Right atrium auricular region (tissue), 2 donors: ENCODE measurements at places on chromosomes 3 and 15.

DNA sequence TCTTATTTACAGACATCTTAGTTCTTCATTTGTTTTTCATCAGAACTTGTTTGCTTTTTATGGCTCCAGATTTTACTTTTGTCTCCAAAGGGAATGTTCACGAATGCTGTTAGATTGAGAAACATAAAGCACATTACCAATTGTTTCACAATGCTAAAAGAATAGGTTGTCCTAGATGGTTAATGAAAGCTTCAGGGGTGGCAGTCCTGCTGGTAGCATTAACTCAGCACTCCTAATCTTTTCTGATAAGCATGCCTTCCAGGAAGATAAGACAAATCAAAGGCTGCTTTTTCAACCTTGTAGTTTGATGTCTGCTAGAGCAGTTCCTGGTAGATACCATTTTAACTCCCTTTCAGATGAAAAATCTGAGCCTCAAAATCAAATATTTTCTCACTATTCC lies 619.4 kb downstream of the PYDC2 start:
- DNase-seq: no peak

DNA sequence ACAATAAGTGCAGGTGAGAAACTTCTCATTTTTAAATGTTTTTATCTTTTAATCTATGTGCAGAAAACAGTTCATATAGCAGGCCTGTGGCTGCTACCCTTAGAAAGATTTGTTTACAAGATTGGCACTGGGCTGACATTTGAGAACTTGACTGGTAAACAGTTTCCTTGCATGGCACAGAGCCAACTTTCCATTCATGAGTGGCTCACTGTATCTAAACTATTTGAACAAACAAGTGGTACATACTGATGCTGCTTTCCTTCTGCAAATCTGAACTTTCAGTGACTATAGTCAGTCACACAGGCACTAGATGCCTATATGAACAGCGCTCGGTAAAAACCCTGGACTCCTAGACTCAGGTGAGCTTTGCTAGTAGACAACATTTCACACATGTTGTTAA lies 6.3 kb upstream of the GTPBP8 start:
- no peak for DNase-seq

- DNase-seq: no peak
These were observed 40.1 kb upstream of the TM4SF19 start for GRCh38 chr3:196378146-196378841.

DNA sequence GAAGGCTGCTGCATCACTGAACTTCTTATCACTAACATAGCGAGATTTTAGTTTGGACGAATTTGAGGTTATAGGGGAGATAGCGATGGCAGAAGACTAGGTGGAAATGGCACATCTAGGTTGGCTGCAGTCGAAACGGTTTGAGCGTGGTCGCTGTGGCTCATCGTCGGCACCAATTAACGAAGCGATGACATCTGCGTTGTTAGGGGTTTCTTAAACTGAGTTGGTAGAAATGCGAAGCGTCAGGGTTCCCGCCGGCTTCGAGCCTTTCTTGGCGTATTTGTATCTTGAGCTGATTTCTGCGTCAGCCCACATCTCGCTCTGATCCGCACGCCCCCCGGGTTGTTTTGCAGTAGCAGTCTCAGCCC lies 319 bp downstream of the LNP1 start:
- peak; percentile 63 for DNase-seq

DNA sequence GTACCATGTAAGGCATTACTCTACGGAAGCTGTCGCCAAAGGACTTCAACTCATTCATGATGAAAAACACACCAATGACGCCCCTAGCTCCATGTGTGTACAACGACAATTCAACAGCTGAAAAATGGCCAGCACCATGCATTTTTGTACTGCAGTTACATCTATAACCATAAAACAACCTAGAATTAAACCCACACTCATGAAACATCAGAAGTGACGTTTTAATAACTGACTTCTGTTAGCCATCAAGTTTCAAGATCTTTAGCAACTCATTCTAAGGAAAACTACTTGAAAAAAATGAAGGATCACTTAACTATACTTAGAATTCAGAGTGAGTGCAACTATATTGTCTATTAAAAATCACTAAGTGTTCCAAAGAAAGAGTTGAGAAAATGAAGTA lies 84.9 kb downstream of the RFTN1 start:
- DNase-seq: no peak

GRCh38 chr15:45637552-45638033 lies 2.8 kb downstream of the SQOR start:
- DNase-seq: no peak

DNA sequence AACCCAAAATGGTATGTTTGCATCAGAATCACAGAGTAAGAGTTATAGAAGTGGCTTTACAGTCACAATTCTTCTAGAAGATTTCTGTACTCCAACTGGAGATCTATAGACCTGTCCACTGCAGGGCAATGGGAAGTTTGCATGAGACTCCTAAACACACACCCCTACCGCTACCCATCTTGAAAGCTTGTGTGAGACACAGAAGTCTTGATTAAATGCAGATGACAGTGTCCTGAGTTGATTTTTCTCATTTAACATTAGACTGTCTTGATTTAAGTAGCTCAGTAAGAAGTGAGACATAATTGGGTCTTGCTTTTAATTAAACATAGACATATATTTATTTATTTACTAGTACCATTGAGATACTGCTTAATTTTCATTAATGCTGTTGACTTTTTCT lies 54.4 kb downstream of the CD47 start:
- DNase-seq: no peak

DNA sequence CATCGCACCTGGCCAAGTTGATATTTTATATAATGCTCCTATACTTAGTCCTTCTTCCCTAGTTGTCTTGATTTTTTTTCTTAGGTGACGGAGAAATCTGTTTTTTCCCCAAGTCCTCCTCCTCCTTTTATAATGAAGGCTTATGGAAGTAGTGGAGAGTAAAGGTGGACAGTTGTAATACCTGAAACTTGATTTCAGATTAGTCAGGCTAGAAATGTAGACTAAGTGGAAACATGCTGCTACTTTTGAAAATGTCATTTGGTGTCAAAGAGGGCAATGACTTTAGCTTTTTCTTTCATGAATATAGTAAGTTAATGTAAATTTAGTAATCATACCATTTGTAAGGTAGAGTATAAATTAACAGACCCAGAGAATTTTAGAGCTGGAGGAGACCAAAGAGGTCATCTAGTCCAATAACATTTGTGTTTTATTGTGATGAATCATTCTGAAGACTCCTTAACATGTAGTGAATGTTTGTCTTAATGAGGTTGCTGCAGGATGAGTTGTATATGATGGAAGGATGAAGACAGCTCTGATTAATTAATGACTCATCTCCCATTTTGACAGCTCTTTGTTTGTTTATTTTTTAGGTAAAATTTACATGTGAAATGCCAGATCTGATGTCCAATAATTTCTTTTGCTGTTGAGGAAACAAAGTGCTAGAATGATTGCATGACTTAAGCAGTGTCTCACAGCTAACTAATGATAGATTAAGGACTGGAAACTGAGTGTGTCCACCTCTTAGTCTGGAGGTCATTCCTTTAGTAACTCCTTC lies 8.7 kb downstream of the CTDSPL2 start:
- no peak for DNase-seq

DNA sequence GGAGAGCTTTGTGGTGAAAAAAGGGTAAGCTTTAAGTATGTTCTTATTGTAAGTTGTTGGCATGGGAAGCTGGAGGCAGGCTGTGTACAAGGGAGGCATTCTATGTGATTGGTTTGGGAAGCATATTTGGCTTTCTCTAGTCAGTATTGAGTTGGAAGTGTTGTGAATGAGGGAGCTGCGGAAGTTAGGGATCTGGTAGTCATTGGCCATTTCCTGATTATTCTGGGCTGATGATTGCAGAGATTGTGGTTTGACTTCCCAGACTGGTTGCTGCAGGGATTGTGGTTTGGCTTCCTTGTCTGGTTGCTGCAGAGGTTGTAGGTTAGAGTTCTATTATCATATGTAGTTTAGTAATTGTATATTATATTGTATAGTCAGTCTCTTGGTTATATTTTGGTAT lies 21.0 kb downstream of the STXBP5L start:
- DNase-seq: no peak

DNA sequence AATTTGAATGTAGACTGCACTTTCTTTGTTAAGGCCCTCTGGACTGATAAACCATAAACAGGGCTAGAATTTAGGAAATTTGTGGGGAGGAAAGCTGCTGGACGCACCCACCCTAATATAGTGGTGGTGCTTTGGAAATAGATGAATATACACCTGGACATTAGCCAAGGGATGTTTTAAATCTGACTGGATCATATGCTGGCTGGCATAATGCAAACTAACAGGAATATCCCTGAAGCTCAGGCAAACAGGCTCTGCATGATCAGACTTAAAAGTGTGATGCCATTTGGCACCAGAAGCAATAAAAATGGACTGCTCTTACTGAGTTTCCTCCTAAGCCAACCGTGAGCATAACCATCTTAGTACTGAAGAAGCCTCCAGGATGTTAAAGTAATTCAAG lies 465.8 kb upstream of the ROBO1 start:
- DNase-seq: no peak

- DNase-seq: no peak
These were observed 229.0 kb upstream of the C2CD4B start for GRCh38 chr15:62394079-62394478.

DNA sequence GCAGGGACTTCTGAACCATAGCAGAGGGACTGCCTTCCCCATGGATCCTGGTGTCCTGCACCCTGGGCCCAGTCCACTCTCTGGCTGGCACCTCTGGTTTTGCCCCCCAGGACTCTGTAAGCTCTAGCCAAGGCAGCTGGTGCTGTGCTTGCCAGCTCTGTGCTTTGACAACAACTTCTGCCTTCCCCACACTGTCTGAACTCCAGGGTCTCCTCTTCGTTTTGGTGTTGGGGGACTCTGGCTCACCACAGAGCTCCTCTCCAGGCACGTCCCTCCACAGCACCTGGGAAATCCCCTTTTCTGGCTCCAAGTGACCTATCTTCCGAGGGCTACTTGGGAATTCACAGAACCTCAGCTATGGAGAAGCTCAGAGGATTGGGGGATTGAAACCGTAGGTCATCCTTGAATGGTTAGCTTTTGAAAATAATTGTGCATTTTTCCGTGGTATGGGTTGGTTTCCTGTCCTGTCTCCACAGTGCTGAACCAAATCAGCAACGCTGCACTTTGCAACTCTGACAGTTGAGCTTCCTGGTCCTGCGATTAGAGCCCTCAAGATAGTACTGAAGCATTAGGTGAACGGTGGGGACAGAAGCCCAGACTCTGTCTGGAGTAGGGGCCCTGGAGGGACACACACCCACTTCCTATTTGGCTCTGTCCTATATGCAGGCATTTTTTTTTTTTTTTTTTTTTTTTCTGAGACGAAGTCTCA lies 152.4 kb downstream of the APBA2 start:
- no peak for DNase-seq

GRCh38 chr3:14132120-14132519 lies 7.3 kb downstream of the TMEM43 start:
- DNase-seq: no peak

GRCh38 chr3:189570916-189571315 lies 60.3 kb upstream of the TP63 start:
- no peak for DNase-seq

DNA sequence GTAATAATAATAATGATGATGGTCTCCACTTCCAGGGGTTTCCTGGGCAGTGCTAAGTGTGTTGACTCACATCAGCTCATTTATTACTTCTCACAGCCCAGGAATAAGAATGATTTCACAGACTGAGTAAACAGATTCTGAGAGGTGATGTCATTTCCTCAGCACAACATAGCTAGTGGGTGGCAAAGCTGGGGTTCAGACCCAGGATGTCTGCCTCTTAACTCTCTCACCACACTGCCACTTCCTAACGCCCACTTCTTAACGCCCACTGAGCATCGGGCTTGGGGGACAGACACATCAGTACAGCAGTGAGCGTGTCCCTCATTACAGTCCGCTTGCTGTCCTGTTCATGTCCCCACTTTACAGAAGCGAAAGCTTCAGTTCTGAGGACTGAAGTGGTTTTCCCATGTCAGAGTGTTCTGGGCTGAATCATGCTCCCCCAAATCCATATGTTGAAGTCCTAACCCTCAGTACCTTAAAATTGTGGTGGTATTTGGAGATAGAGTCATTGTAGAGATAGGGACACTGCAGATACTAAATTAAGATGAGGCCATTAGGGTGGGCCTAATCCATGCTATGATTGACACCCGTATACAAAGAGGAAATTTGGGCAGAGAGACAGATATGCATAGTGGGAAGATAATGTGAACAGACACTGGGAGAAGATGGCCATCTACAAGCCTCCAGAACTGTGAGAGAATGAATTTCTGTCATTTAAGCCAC lies 68.0 kb downstream of the ATP2B2 start:
- no peak for DNase-seq

DNA sequence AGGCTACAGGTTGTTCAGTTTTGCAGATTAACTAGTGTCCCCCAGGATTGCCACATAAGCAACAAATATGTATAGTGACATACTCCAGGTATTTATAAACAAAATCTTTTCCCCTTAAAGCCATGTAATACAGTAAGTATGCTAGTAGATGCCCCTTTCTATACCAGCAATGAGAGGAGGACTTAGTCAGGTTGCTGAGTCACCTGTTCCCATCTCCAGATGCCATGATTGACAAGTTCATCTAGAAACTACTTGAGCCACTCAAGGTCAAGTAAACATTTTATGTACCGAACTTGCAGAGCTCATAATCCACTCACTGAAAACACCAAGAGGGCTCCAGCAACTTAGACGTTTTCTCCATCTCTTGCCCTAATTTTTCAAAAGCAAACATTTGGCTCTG lies 18.2 kb downstream of the SLC9A9 start:
- DNase-seq: no peak

DNA sequence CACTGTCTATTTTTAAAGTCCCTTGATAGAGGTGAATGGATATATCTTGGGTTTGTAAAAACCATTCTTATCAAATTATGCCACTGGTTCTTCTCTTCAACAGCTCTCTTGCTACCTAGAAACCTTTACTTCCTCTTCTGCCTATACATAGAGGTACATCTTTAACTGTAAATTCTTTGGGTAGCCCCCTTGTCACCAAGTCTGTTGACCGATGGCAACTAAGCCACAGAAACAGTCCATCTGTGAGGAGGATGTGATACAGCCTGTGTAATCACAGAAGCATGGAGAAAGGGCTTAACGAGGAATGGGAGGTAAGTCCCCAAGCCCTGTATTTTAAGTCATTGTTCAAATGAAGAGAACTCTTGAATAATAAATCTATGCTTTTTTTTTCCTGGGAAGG lies 246.5 kb upstream of the MDFIC2 start:
- DNase-seq: no peak

GRCh38 chr3:167394003-167394402 lies 13.9 kb upstream of the ZBBX start:
- no peak for DNase-seq

- DNase-seq: peak; percentile 81
These were observed 130.2 kb downstream of the CHSY1 start for GRCh38 chr15:101121511-101122090.

DNA sequence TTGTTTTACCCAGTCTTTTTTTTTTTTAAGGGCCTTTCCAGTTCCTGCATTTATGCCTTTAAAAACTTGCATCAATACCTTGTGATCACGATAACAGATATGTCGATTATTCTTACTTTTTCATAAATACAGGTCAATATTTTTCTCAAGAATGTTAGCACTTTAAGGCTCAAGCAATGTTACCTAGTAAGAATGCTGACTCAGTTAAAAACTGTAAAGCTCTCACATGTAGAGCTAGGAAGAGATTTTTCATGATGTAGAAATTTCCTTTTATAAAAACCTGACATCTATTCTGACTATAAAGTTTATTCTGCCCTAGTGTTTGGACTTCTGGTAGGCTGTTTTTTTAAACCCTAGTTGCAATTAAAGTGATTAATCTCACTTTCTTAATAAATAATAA lies 684.0 kb downstream of the ZBBX start:
- no peak for DNase-seq

GRCh38 chr3:136959599-136959998 lies 1.8 kb downstream of the IL20RB start:
- DNase-seq: no peak

GRCh38 chr15:89399238-89400115 lies 64.9 kb upstream of the POLG start:
- no peak for DNase-seq
